ENCODE measurements at places on chromosomes 13 and 19. TPM values are rescaled to one million over a fixed set of nuclear protein-coding genes. Genes with fewer than 3 reads are reported as not detected.

The LTBP4 gene
- 13.1 TPM for total RNA-seq

The ZNF541 gene
- 0.24 TPM for total RNA-seq

The FREM2 gene
- 0.76 TPM for total RNA-seq

The PLIN4 gene
- total RNA-seq, result 0.52 TPM

The TNNI3 gene
- total RNA-seq, result not detected

The PRTN3 gene
- 0.31 TPM for total RNA-seq

The CPB2 gene
- total RNA-seq, result not detected

The KCNN1 gene
- 14.0 TPM for total RNA-seq

The IGSF23 gene
- total RNA-seq, result not detected

The LIM2 gene
- total RNA-seq, result not detected

The APOC1 gene
- 77.6 TPM for total RNA-seq

The TCF3 gene
- total RNA-seq, result 38.7 TPM

The IL17D gene
- total RNA-seq, result 4.4 TPM

The C1QTNF9 gene
- total RNA-seq, result 0.25 TPM

The ZNF558 gene
- 10.7 TPM for total RNA-seq

The MEIOSIN gene
- 0.15 TPM for total RNA-seq

The ODAD3 gene
- 0.45 TPM for total RNA-seq

The ADAMTS10 gene
- 27.1 TPM for total RNA-seq

The FBXO27 gene
- total RNA-seq, result 0.67 TPM

The TIMM29 gene
- total RNA-seq, result 18.0 TPM

The KIR2DL4 gene
- not detected for total RNA-seq

The CCDC169 gene
- 9.8 TPM for total RNA-seq

The CPAMD8 gene
- 1.1 TPM for total RNA-seq

The ZNF285 gene
- 12.2 TPM for total RNA-seq

The SIX5 gene
- 6.8 TPM for total RNA-seq

The GZMM gene
- total RNA-seq, result not detected

The NLRP5 gene
- 0.05 TPM for total RNA-seq

The RASIP1 gene
- 0.33 TPM for total RNA-seq

The RFPL4AL1 gene
- total RNA-seq, result 1.3 TPM

The MAP4K1 gene
- 8.6 TPM for total RNA-seq

The KCNJ14 gene
- 0.61 TPM for total RNA-seq

The SYT5 gene
- total RNA-seq, result 4.0 TPM

The PLPPR2 gene
- 42.3 TPM for total RNA-seq

The RASAL3 gene
- 2.4 TPM for total RNA-seq

The C19orf85 gene
- total RNA-seq, result 0.38 TPM

The CRTC1 gene
- 8.2 TPM for total RNA-seq

The DZIP1 gene
- 36.4 TPM for total RNA-seq

The CRX gene
- 0.83 TPM for total RNA-seq

The NEK5 gene
- 0.87 TPM for total RNA-seq

The B3GNT3 gene
- 1.1 TPM for total RNA-seq

The NPAS1 gene
- total RNA-seq, result 2.8 TPM

The AMER2 gene
- 12.4 TPM for total RNA-seq

The CEACAM8 gene
- total RNA-seq, result 0.32 TPM

The KCTD15 gene
- 30.0 TPM for total RNA-seq

The TLE6 gene
- 7.0 TPM for total RNA-seq

The LRRC63 gene
- total RNA-seq, result 0.47 TPM

The CBY2 gene
- not detected for total RNA-seq

The RXFP2 gene
- total RNA-seq, result not detected

The EFNA2 gene
- 3.3 TPM for total RNA-seq

The ARHGEF18 gene
- 17.4 TPM for total RNA-seq

The NKPD1 gene
- total RNA-seq, result 0.50 TPM

The FAM83E gene
- total RNA-seq, result 2.5 TPM

The NCLN gene
- 12.1 TPM for total RNA-seq

The SERPINE3 gene
- total RNA-seq, result not detected

The NLRP7 gene
- 0.19 TPM for total RNA-seq

The CYP2A13 gene
- not detected for total RNA-seq

The FGF22 gene
- total RNA-seq, result 0.29 TPM

The CEACAM3 gene
- not detected for total RNA-seq
